ENCODE measurements at places on chromosomes 1 and 21.

DNA sequence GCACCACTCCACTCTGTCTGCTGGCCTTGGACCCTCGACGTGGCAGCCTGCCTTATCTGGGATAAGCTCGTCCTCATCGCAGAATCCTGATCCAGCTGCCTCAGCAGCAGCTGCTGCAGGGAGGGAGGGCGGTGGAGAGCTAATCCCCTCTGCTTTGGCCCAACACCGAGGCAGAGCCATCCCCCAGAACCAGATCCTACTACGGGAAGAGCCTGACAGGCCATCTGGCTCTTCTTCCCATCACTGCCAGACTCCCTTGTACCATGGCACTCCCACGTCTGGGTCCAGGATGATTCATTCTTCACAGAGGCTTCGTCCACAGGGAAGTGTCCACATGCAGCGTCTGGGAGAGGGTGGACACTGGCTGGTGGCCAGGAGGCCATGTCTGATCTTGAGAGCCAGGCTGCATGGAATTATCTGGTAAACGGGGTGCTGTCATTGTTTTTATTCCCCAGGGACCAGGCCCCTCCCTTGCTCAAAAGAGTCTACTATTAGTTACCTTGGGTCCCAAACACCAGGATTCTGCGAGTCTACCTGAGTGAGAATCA is 14.6 kb upstream of the PKP1 start:
- no peak overlapping the region for H3K27ac ChIP-seq
- DNase-seq, result no peak
- H3K4me1 ChIP-seq, result peaks cover 12% of the 10 kb centered on the region
- H3K4me3 ChIP-seq, result no peak overlapping the region
- peaks cover 5% of the 10 kb centered on the region for H3K27me3 ChIP-seq
- H3K36me3 ChIP-seq, result no peaks in the 10 kb centered on the region

DNA sequence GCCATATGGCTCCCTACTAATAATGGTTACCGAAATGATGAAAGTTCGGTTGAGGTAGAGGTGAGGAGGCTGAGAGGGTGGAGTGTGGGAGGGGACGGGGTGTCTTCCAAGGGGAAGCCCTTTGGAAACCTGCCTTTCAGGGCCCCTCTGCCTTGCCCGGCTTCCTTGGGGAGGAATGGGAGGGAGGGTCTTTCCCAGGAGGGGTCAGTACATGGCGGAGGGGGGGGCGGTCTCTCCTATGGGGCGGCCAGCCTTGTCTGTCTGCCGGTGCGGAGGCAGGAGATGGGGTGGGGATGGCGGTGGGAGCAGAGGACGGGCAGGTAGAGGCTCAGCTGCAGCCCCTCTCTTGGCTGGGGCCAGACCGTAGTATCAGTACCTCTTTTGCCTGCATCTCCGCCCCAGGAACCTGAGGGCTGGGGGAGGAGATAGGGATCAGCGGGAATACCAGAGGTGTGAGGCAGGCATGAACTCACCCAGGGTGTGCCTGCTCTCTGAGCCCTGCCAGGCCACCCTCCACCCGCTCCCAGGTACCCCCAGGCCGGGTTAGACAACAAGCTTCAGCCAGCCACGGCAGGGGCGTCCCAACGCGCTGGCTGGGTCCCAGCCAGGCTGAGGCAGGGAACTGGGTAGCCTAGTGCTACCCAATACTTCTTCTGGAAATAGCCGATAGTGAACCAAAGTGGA is 79.4 kb upstream of the POU3F1 start:
- peaks cover 3% of the 10 kb centered on the region for H3K4me1 ChIP-seq
- no peaks in the 10 kb centered on the region for H3K36me3 ChIP-seq
- H3K27ac ChIP-seq, result no peak overlapping the region
- H3K27me3 ChIP-seq, result peaks cover 6% of the 10 kb centered on the region
- H3K4me3 ChIP-seq, result no peak overlapping the region

DNA sequence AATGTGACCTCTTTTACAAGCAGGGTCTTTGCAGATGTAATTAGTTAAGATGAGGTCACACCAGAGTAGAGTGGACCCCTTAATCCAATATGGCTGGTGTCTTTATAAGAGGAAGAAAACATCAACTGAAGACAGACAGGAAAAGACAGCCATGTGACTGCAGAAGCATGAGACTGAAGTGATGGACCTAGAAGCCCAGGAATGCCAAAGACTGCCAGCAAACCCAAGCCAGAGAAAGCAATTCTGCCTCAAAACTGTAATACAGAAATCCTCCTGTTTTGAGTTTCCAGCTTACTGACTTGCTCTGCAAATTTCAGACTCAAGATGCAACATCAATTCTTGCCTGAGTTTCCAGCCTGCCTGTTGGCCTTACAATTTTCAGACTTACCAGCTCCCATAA is 17.3 kb downstream of the ENAH start:
- no peaks in the 10 kb centered on the region for H3K27me3 ChIP-seq
- no peak overlapping the region for H3K27ac ChIP-seq
- DNase-seq, result no peak
- H3K4me3 ChIP-seq, result no peak overlapping the region
- peaks cover 6% of the 10 kb centered on the region for H3K4me1 ChIP-seq

GRCh38 chr1:34739613-34740012 is 15.2 kb upstream of the GJB5 start:
- no peaks in the 10 kb centered on the region for H3K36me3 ChIP-seq
- H3K4me3 ChIP-seq, result no peak overlapping the region
- DNase-seq, result no peak
- H3K27ac ChIP-seq, result no peak overlapping the region
- H3K4me1 ChIP-seq, result peaks cover 4% of the 10 kb centered on the region
- H3K27me3 ChIP-seq, result peaks cover 7% of the 10 kb centered on the region

DNA sequence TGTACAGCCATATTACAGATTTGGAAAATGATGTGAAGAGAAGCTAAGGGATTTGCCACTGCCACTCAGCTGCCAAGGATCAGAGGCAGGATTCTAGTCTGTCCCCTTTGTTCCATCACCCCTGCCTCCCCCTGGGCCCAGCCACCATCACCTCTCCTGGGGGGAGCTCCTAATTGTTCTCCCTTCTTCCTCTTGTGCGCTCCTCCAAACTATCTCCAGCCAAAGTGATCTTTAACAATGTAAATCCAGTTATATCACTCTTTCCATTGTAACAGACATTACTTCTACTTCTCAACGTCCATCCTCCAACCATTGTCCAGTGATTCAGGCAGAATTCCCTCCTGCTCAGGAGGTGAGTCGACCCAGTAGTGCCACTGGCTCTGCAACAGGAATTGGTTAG is 164.1 kb downstream of the PLPP3 start:
- no peak for DNase-seq
- no peak overlapping the region for H3K27ac ChIP-seq
- H3K4me1 ChIP-seq, result peaks cover 70% of the 10 kb centered on the region

DNA sequence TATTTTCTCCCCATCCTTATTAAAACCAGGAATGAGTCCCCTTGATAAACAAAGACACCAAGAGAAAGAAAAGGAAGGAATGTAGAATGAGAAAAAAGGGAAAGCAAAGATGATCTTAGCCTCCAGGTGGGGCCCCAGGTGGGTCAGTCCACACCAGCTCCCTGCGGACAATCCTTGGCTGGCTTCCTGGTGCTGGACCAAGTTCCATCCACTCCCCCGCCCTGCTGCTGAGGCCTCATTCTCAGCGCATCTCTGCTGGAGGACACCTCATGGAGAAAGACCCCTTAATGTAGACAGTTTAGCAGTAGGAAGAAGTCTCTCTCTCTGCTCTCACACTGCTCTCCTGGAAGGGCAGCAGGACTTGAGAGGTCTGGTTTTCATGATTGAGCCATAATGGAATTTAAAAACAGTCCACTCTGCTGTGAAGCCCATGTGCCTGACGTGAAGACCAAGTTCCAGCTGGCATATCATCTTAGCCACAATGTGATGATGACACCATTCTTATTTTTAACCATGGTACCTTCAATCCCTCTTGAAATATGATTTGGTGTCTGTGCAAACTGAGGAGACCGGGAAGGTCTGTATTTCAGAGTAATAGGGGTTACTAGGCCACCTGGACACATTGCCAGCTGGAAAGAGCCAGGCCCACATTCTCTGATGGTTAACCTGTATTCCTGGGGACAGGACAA is 83.1 kb downstream of the WLS start:
- DNase-seq, result no peak
- no peaks in the 10 kb centered on the region for H3K4me1 ChIP-seq
- peaks cover 17% of the 10 kb centered on the region for H3K36me3 ChIP-seq
- H3K27me3 ChIP-seq, result peaks cover 2% of the 10 kb centered on the region
- no peak overlapping the region for H3K27ac ChIP-seq
- no peak overlapping the region for H3K4me3 ChIP-seq

DNA sequence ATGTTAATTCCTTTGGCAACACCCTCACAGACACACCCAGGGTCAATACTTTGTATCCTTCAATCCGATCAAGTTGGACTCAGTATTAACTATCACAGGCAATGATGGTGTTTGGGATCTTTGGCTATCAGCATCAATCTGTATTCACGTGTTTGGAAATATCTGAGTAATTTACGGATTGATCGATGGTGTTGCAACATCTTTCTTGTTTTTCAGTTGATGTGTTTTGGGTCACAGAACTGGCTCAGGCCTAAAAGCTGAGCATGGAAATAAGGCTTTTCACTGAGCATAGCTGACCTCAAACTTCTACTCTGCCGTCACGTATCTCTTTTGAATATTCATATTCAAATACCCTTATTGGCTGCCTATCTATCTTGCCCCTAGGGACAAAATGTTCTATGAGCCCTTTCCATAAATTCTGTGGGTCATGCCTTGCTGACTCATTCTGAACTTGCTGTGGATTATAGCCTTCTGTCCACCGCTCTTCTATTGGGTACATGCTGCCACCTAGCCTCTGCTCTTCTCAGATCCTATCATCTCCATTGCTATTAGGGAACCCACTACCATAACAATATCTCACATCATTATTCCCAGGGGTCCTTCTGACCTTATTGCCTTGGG is 156.0 kb downstream of the PDE4B start:
- peaks cover 4% of the 10 kb centered on the region for H3K4me1 ChIP-seq
- H3K36me3 ChIP-seq, result no peaks in the 10 kb centered on the region
- peaks cover 2% of the 10 kb centered on the region for H3K27me3 ChIP-seq
- H3K27ac ChIP-seq, result no peak overlapping the region

GRCh38 chr1:15308621-15309027 is 61.6 kb downstream of the FHAD1 start:
- no peaks in the 10 kb centered on the region for H3K4me1 ChIP-seq
- H3K27ac ChIP-seq, result no peak overlapping the region
- H3K4me3 ChIP-seq, result no peak overlapping the region
- peaks cover 19% of the 10 kb centered on the region for H3K36me3 ChIP-seq
- DNase-seq, result no peak
- H3K27me3 ChIP-seq, result peaks cover 5% of the 10 kb centered on the region

Measured in endothelial cell (in vitro differentiated cells).